ENCODE measurements at places on chromosomes 6 and 20.

- DNase-seq: no peak
- H3K36me3 ChIP-seq: no peaks in the 10 kb centered on the region
- peaks cover 4% of the 10 kb centered on the region for H3K4me1 ChIP-seq
- no peaks in the 10 kb centered on the region for H3K27me3 ChIP-seq
- no peak overlapping the region for H3K4me3 ChIP-seq
- no peak overlapping the region for H3K27ac ChIP-seq
Observed at GRCh38 chr6:159646116-159646515, 46.9 kb downstream of the SOD2 start.

GRCh38 chr20:63748070-63748933 is 8.7 kb downstream of the SLC2A4RG start:
- no peak overlapping the region for H3K4me3 ChIP-seq
- H3K36me3 ChIP-seq: no peaks in the 10 kb centered on the region
- H3K27ac ChIP-seq: no peak overlapping the region
- H3K4me1 ChIP-seq: no peaks in the 10 kb centered on the region

DNA sequence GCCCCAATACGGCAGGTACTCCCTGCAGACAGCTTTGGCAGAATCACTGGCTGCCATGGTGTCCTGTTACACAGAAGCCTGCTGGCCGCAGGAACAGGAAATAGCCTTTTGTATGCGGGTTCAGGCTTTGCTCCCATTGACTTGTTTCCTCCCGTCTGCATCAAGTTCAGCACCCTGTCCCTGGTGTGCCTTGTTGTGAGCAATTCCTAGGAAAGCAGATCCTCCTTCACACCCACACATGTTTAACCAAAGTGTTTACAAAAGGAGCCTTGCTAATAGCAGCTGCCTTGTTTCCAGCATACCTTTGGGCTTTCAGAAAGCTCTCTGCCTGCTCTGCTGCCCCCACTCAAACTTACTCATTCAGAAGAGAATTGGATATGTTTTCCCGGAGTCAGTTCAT is 127.2 kb upstream of the SUPT3H start:
- H3K27me3 ChIP-seq: no peaks in the 10 kb centered on the region
- no peak for DNase-seq
- no peaks in the 10 kb centered on the region for H3K36me3 ChIP-seq
- H3K4me1 ChIP-seq: no peaks in the 10 kb centered on the region
- H3K27ac ChIP-seq: no peak overlapping the region

DNA sequence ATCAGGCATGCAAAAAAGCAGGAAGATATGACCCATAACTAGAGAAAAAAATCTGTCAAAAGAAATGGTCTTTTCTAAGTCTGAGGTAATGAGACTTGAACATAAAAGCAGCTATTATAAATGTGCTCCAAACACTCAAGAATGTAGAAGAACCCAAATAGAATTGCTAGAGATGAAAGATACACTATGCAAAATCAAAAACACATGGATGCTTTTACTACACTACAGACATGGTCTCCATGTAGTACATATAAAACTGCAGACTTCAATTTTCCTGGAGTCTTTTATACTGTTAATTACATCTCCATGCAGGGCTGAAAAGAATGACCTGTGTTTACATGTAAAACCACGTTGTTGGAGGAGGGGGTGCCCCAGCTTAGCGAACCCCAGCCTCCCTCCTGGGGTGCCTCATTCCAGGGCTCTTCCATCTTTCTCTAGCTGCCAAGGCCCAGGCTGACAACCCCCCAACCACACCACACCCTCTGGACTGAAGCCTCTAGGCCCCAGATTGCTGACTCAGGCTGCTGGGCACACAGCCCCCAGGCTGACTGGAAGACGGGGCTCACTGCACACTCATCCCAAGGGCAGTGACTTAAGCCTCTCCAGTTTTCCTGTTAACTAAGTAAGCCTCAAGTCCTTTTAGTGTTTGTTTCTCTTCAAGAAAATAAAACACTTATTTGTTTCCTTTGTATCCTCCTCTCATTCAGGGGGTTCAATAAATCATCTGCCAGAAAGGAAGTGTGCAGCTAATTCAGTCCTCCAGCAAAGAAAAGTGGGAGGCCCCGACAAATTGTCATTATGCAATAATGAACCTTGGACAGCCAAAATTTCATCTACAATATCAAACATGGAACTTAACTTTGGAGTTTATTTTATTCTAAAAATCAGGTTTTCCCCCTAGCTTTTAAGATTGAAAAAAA is 26.0 kb upstream of the PLAGL1 start:
- DNase-seq: no peak
- no peak overlapping the region for H3K4me3 ChIP-seq
- no peaks in the 10 kb centered on the region for H3K27me3 ChIP-seq
- H3K27ac ChIP-seq: no peak overlapping the region
- H3K4me1 ChIP-seq: no peaks in the 10 kb centered on the region

DNA sequence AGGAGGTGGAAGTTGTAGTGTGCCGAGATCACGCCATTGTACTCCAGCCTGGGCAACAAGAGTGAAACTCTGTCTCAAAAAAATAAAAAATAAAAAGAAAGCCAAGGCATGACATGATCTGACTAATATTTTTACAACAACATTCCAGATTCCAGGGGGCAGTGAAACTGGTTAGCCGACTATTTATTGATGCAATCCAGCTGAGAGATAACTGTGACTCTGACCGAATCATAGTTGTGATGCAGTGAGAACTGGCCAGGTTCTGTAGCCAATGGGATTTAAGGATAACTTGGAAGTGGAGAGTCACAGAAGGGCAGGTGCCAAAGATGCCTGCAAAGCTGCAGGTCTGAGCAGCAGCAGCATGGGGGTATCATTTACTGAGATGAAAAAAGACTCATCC is 82.9 kb upstream of the TSHZ2 start:
- no peaks in the 10 kb centered on the region for H3K4me1 ChIP-seq
- H3K4me3 ChIP-seq: no peak overlapping the region
- no peak overlapping the region for H3K27ac ChIP-seq

- H3K27me3 ChIP-seq: no peaks in the 10 kb centered on the region
- no peak for DNase-seq
- H3K4me1 ChIP-seq: no peaks in the 10 kb centered on the region
- no peak overlapping the region for H3K4me3 ChIP-seq
Observed at GRCh38 chr20:33791959-33792597, 19.1 kb upstream of the CHMP4B start.

DNA sequence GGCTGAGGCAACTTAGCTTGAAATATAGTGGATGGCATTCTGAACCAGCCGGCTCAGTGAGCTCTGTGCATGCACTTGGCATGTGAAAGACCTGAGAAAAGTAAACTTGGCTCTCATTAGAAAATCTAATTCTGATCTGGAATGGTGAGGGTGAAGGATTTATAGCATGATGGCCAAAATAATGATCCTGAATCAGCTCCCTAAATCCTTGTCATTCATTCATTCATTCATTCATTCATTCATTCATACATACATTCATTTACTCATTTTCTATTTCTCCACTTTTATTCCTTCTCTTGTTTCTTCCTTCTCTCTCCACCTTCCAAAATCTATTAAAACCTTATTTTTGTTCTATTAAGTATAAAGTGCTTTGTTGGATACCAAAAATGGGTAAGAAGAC is 681.1 kb downstream of the DHX35 start:
- H3K27ac ChIP-seq: no peak overlapping the region
- H3K4me1 ChIP-seq: no peaks in the 10 kb centered on the region
- H3K27me3 ChIP-seq: no peaks in the 10 kb centered on the region
- H3K4me3 ChIP-seq: no peak overlapping the region

GRCh38 chr20:3863317-3863716 is 16.7 kb downstream of the MAVS start:
- DNase-seq: no peak
- peaks cover 36% of the 10 kb centered on the region for H3K36me3 ChIP-seq
- H3K4me3 ChIP-seq: no peak overlapping the region
- H3K27me3 ChIP-seq: no peaks in the 10 kb centered on the region

- peaks cover 56% of the 10 kb centered on the region for H3K4me1 ChIP-seq
- DNase-seq: no peak
- peaks cover 33% of the 10 kb centered on the region for H3K36me3 ChIP-seq
- peak overlapping the region; percentile 95 for H3K27ac ChIP-seq
- H3K4me3 ChIP-seq: no peak overlapping the region
Observed at GRCh38 chr6:7235712-7236305, 77.2 kb downstream of the SSR1 start.

GRCh38 chr6:89410788-89411144 is 1.3 kb downstream of the RRAGD start:
- no peak for DNase-seq
- no peaks in the 10 kb centered on the region for H3K27me3 ChIP-seq
- H3K4me1 ChIP-seq: peaks cover 7% of the 10 kb centered on the region

DNA sequence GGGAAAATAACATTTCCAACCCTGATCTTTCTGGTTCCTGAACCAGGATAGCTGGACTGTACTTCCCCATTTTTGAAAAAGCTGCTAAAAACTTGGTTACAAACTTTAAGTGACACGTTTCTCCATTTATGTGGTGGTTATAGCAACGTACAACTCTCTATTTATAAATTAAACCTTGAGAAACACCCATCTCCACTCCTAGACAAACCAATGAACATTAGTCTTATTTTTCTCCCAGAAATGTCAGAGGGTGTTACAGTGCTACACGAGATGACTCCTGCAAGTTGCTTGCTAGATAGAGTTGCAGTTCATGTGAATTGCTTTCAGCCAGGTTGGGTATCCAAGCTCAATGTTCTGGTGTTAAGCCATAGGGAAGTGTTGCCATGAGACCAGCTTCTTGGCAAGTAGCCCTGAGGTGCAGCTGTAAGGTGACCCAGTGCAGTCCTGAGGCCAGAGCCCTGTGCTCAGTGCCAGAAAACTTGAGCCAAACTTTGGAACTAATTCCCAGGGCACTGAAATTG is 51.3 kb upstream of the REV3L start:
- H3K27me3 ChIP-seq: no peaks in the 10 kb centered on the region
- no peak for DNase-seq
- no peaks in the 10 kb centered on the region for H3K36me3 ChIP-seq
- no peak overlapping the region for H3K27ac ChIP-seq

- no peaks in the 10 kb centered on the region for H3K36me3 ChIP-seq
- H3K4me1 ChIP-seq: no peaks in the 10 kb centered on the region
- no peak overlapping the region for H3K27ac ChIP-seq
- no peak overlapping the region for H3K4me3 ChIP-seq
Observed at GRCh38 chr20:59448851-59449444, 148.5 kb downstream of the EDN3 start.

DNA sequence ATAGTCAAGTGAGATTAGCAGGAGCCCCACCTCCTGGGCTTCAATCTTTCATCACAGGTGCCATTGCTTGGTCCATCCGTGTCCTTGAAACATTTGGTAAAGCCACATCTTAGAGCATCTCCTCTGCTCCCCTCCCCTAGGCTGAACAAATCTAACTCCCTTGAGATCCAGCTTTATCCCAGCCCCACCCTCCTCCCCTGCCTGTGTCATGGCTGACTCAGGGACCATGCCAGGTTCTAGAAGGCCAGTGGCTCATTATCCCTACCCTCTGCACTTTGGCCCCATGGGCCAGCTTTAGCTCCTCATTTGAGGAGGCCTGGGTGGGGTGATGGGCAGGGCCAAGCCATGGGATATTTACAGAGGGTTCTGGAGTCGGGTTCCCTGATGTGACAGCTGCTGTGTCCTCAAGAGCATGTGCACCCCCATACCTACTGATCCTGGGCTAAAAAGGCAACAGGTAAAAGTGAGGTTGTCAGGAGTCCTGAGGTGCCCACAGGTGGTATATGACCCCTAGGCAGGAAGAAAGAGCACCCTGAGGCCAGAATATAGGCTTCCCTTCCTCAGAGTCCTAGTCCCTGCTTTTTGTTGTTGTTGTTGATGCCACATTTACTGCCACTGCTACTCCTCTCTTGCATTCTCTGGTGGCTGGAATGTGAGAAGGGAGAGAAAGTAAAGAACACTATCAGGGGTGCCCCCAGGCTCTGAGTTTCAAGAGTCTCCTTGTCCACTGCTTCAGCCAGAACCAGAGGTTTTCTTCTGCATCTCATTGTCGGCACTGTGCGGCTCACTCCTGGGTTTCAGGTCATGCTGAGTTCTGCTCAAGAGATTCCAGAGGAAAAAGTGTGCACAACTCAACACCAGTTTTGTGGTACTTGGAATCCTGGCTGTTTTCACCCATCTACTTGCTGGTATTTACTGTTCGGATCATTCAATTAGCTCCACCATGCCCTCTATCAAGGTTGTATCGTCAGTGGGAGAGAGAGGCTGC is 228.4 kb downstream of the LRFN2 start:
- H3K36me3 ChIP-seq: no peaks in the 10 kb centered on the region
- H3K4me3 ChIP-seq: no peak overlapping the region
- DNase-seq: no peak
- H3K27me3 ChIP-seq: no peaks in the 10 kb centered on the region

DNA sequence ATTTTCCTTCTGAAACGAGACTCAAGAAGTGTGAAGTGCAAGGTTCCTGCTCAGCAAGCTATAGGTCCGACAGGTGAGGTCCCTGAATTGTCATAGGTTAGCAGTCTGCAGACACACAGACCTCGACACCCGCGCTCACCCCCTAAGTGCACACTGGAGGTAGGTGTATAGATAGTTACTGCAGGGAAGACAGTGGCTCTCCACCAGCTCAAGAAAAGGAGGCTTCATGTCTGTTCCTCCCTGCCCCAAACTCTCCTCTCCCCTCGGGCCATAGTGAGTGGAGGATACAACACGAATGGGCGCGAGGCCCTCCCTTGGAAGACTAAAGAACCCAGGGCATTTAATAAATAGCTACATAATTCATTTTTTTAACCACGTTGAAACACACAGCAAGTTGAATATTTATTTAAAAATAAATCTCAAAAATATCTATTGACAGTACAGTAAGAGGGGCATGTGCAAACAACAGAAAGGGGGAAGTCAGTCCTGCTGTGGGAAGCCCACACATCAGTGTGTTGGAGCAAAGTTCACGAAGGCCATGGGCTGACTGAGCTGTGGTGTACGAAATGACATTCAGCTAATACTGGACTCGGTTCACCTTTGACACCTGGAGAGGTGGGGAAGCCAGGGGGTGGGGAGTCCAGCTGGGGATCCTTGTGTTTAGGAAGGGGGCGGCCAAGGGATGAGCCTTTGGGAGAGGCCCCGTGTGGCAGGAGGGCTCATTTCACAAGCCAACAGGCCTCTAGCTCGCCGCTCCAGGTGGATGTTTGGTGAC is 10.7 kb downstream of the SPATA2 start:
- no peak overlapping the region for H3K27ac ChIP-seq
- DNase-seq: no peak
- H3K4me3 ChIP-seq: no peak overlapping the region
- H3K27me3 ChIP-seq: no peaks in the 10 kb centered on the region
- H3K36me3 ChIP-seq: peaks cover 13% of the 10 kb centered on the region

- no peaks in the 10 kb centered on the region for H3K27me3 ChIP-seq
- no peaks in the 10 kb centered on the region for H3K36me3 ChIP-seq
- no peak overlapping the region for H3K27ac ChIP-seq
- DNase-seq: no peak
- H3K4me3 ChIP-seq: no peak overlapping the region
Observed at GRCh38 chr6:138594758-138595140, 95.5 kb upstream of the NHSL1 start.

DNA sequence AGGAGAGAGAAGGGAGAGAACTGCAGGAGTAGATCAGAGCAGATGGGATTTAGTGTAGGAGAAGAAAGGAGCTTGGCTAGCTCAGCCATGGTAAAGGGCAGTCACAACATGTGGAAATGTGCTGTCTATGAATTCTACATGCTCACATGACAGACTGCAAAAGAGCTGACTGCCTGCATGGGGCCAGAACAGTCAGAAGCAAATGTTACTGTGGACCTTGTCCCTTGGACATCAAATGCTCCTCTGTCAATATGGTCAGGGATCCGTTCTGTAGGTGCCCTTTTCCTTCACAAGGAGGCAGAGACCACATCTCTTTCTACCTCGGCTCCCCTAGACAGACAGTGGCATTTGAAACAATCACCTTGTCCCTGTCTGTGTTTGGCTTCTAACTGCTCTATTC is 46.6 kb upstream of the HIVEP1 start:
- H3K27me3 ChIP-seq: no peaks in the 10 kb centered on the region
- H3K36me3 ChIP-seq: no peaks in the 10 kb centered on the region
- no peak overlapping the region for H3K4me3 ChIP-seq

- no peaks in the 10 kb centered on the region for H3K27me3 ChIP-seq
- H3K27ac ChIP-seq: no peak overlapping the region
- no peak for DNase-seq
- peaks cover 8% of the 10 kb centered on the region for H3K36me3 ChIP-seq
- peaks cover 7% of the 10 kb centered on the region for H3K4me1 ChIP-seq
Observed at GRCh38 chr6:13368731-13369115, 40.4 kb upstream of the TBC1D7 start.

All from GM12878 (cell line).